Kidney (tissue), 22 donors: ENCODE measurements at places on chromosomes 11 and 22. TPM values are rescaled to one million over a fixed set of nuclear protein-coding genes. Genes with fewer than 3 reads are reported as not detected.

GRCh38 chr11:113474362-113475159, 637 bp downstream of the DRD2 start:
- DNase-seq = peak; percentile 89

DNA sequence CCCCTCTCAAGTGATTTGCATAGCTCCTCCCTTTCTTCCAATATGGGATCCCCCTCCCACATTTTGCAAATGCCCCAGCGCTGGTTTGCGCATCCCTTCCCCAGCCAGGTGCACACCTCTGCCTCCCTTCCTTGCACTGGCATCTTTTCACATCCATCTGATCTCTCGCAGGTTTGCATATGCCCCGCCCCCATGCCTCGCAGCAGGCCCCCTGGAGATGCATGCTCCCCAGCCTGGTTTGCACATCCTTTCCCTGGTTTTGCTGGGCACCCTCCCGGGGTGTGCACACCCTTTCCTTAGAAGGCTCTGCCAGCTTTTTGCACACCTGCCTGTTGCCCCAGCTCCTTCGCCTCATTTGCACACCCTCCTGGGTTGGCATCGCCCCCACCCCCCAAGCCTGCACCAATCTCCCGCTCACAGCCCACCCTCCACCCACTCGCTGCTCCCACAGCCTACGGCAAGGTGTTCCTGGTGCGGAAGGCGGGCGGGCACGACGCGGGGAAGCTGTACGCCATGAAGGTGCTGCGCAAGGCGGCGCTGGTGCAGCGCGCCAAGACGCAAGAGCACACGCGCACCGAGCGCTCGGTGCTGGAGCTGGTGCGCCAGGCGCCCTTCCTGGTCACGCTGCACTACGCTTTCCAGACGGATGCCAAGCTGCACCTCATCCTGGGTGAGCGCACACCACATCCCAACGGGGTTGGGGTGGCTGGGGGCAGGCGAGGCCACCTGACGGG, 917 bp downstream of the RPS6KA4 start:
- DNase-seq = peak; percentile 79

- peak; percentile 26 for DNase-seq
These were observed 52.4 kb downstream of the CHRDL2 start for GRCh38 chr11:74678591-74679512.

DNA sequence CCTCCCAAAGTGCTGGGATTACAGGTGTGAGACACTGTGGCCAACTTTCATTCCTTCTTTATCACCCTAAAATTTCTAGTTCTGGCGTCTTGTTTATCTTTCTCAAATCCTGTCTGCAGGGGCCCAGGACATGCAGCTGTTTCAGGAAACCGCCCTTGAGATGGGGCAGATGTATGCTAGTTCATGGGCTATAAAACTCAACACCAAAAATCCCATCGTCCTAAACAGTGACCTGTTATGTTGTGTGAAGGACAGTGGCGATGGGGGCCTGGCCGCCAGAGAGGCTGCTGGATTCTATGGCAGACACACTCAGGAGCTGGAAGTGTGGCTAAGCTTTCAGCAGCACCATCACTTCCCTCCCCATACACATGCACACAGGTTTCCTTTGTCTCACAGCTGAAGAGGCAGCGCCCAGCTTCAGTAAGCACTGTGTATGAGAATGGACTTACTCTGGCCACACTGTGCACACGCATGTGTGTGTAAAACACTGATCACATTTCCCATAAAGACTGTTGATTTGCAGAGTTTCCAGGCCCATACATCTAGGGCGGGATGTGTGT, 36.7 kb downstream of the MARK2 start:
- DNase-seq = no peak

- no peak for DNase-seq
These were observed 86.7 kb downstream of the ALX4 start for GRCh38 chr11:44223238-44223637.

GRCh38 chr11:61061081-61061826, 41.0 kb upstream of the CD5 start:
- DNase-seq = peak; percentile 18

DNA sequence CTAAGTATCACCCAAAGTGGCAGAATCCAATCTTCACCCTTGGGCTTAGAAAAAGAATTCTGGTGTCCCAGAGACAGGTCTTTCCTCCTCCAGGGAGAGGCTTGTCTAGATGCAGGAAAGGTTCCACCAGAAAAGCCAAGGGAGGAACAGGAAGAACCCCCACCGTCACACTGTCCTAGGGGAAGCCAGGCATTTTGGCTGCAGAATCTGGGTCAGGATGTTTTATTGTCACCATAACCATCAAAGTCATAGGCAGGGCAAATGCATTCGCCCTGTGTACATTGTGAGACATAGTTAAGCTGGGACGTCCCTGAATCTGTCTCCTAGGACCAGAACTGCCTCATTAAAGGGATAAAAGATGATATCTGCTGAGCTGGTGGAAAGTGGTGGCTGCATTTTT, 590.5 kb downstream of the OPCML start:
- no peak for DNase-seq

DNA sequence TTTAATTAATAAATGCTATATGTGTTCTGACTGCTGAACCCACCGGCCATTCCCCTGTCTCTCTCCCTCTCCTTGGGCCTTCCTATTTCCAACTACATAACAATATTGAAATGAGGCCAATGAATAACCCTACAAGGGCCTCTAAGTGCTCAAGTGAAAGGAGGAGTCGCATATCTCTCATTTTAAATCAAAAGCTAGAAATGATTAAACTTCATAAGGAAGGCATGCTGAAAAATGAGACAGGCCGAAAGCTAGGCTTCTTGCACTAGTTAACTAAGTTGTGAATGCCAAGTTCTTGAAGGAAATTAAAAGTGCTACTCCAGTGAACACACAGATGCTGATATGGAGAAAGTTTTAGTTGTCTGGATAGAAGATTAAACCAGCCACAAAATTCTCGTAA, 109.2 kb downstream of the TSPAN18 start:
- DNase-seq = no peak

DNA sequence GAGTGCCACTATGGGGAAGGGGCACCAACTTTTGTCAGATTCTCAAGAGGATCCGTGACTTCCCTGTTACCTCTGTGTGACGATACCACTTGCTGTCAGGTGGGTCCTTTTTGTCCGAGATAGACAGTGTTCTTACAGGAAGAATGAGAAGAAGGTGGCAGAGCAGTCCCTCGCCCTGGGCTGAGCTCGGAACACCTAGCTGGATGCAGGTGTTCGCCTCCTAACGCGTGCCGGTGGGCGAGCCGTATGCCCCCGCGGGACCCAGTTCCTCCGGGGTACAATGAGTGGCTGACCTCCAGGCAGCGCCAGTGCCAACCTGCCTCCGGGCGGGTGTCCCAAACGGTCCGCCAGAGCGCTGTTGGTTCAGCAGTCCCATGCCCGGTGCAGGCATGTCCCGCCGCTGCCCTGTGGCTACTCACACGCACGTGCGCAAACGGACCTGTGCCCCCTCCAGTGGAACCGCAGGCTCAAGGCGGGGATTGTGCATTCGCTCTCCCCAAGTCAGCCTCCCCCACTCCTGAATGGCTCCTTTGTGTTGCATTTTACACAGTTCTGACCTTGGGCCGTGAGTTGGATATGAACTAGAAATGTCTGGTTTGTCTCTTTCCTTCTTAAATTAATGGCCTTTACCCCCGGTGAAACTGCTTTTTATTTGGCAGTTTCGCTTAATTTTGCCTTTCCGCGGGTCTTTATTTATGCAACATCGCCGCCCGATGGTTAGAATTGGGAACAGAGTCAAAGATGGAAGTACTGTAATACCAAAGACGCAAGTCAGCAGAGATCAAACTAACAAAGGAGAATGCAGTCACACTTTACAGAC, 1.1 kb upstream of the ABTB2 start:
- peak; percentile 94 for DNase-seq

GRCh38 chr11:43942662-43943371, 380 bp downstream of the C11orf96 start:
- DNase-seq = peak; percentile 69

DNA sequence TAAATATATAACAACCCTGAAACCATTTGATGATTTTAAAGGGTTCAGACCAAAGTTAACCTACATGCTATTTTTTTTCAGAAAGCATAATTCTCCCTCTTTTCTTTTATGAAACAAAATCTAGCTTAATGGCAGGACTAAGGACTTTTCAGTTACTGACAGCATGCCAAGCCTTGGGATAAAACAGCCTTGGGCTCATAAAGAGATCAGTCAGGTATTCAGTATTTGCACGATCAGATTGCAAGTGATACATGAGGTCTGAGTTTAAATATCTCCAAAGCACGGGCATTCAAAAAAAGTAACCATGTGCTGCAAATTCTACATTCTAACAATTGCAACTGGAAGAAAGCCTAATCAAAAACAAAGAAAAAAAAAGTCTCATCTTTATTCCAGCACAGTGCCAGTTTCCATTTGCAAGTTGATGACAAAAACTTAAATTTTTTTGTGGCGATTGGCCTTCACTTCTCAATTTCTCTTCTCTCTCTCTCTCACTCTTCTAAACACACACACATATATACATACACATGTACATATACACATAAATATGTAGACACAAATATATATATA, 60.1 kb downstream of the CTSC start:
- DNase-seq = no peak

DNA sequence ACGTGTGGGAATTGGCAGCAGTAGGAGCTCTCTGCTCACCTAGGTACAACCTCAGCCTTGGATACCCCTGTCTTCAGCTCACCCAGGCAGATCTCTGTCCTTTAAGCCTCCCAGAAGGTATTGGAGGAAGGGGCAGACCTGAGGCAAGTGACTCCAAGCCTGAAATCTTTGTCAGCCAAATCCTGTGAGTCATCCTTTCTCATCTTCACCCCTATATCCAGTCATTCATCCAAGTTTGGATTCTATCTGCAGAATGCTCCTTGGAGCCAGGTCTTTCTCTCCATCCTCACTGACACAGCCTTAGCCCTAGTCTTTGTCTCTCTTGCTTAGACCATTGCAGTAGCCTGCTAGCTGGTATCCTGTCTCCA, 10.4 kb upstream of the THY1 start:
- no peak for DNase-seq

GRCh38 chr22:23282089-23282501, 101.8 kb downstream of the BCR start:
- DNase-seq = no peak

GRCh38 chr22:30425616-30426387, at the start of gene MTFP1:
MTFP1 (plus strand) TSS chr22:30425768; CDS start chr22:30425880, 112 bp downstream.
- peak; percentile 84 for DNase-seq

DNA sequence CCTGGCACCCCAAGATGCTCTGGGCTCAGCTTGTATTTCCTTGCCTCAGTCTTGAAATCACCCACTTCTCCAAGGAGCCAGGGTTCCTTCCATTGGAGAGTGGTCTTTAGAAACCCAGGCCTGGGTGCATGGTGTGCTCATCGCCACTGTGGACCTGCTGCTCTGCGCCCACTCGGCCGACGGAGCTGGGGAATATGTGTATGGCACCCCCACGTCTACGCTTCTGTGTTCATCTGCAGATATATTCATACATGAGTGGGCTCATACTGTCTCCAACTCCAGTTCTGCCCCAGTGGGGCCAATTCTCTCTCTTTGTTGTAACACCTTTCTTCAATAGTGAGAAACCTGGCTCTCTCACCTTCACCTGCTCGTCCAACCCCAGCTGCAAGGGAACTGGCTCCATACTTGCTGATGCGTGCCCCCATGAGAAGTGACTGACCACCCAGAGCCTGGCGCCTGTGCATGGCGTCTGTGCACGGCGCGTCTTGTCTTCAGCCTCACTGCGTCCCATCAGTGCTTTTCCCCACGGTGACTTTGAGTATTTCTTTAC, 39.8 kb downstream of the KCNQ1 start:
- DNase-seq = no peak

GRCh38 chr22:47786650-47787290, 1024.3 kb downstream of the TBC1D22A start:
- DNase-seq = no peak

CDC42EP1 gene
- 68.5 TPM for total RNA-seq

GRAP2 gene
- total RNA-seq = 9.7 TPM

SVIP gene
- total RNA-seq = 42.1 TPM

RIMBP3C gene
- 0.22 TPM for total RNA-seq

RIMBP3B gene
- 0.16 TPM for total RNA-seq

SOX10 gene
- 1.5 TPM for total RNA-seq

PACSIN3 gene
- total RNA-seq = 15.1 TPM
